ENCODE measurements at places on chromosomes 3 and 15. TPM values are rescaled to one million over a fixed set of nuclear protein-coding genes. Genes with fewer than 3 reads are reported as not detected.

The ROBO2 gene
- 4.7 TPM for polyA plus RNA-seq

The CCDC39 gene
- 4.1 TPM for polyA plus RNA-seq

The CTSH gene
- 22.3 TPM for polyA plus RNA-seq

The CEP152 gene
- polyA plus RNA-seq = 3.2 TPM

The AGTR1 gene
- polyA plus RNA-seq = 22.3 TPM

DNA sequence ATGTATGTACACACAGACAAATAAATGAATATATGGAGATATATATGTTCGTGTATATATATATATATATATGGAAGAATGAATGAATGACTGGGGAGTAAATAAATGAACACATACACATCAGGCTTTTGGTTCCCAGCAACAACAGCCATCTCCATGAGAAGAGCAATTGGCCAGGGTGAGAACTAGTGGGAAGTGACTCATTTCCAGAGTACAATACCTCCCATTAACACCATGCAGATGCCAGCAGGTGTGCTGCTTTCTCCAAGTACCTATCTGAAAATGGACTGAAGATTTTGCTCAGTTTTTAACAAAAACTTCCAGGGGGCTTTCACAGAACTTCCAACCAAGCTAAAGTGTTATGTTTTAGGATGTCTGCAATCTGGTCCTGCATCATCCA, 179.8 kb upstream of the SLC2A2 start:
- DNase-seq = no peak

- no peak for DNase-seq
Measured at GRCh38 chr3:183378545-183378944, 49.9 kb downstream of the MCF2L2 start.
